ENCODE measurements at places on chromosomes 2 and 18.

DNA sequence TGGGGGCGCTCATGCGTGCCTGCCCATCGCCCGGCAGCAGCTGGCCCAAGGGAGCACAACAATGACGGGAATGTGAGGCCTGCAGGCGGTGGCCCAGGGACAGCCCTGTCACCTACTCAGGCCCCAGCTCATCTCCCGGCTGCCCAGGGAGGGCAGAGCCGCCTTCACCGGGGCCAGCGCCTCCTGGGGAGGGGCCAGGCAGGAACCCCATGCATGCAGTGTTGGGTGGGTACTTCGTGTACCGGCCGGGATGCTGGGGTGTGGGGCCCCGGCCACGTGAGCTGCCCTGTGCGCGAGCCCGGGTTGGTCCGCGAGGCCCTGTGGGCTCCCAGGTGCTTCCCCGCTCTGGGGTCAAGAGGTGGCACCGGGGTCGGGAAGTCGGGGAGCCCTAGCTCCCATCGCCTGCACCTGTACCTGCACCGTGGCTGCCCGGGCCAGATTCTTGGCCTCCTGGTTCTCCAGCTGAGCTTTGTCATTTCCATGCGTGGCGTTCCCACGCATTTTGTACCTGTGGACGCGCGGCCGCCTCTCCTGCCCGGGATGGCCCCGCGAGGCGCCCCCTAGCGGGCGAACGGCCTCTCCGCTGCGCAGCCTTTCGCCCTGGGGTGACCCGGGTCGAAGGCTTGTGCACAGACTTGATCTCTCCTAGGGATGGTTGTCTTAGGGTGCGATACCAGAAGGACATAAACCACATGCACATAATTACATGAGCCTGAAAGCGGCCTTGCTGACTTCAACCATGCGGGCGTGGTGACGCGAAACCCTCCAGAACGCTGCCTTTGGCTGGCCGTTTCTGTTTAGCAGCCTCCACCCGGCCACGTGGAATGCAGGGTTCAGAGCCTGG, 950 bp downstream of the KLHL30 start:
- no peaks in the 10 kb centered on the region for H3K27me3 ChIP-seq
- no peaks in the 10 kb centered on the region for H3K36me3 ChIP-seq
- H3K27ac ChIP-seq, result no peak overlapping the region
- H3K4me1 ChIP-seq, result peaks cover 11% of the 10 kb centered on the region
- H3K4me3 ChIP-seq, result no peak overlapping the region

- H3K27ac ChIP-seq, result no peak overlapping the region
- H3K27me3 ChIP-seq, result no peaks in the 10 kb centered on the region
- DNase-seq, result no peak
- no peaks in the 10 kb centered on the region for H3K36me3 ChIP-seq
- no peak overlapping the region for H3K4me3 ChIP-seq
Observed at GRCh38 chr2:121489284-121489683, 41.4 kb upstream of the RNU4ATAC start.

DNA sequence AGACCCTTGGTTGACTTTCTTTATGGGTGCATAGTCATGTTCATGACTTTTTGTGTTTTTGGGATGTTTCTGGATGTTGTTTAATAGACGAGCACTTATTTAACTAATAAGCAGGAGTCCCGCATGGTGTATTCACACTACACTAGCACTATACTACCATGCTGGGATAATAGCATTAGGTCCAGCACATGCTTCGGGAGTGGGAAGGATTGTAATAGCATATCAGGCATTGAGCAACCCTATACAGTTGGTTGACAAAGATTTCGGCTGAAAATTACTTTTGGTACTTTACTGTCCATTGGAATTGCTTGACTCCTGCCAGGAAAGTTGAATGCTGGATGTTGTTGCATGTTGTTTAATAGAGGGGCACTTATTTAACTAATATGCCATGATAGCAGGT, 2.8 kb downstream of the SH3RF3 start:
- no peaks in the 10 kb centered on the region for H3K36me3 ChIP-seq
- no peak overlapping the region for H3K27ac ChIP-seq
- peaks cover 11% of the 10 kb centered on the region for H3K27me3 ChIP-seq
- no peak overlapping the region for H3K4me3 ChIP-seq

GRCh38 chr18:48942554-48943261, 8.1 kb downstream of the SMAD7 start:
- H3K4me3 ChIP-seq, result no peak overlapping the region
- H3K27ac ChIP-seq, result no peak overlapping the region
- peaks cover 98% of the 10 kb centered on the region for H3K4me1 ChIP-seq
- peaks cover 38% of the 10 kb centered on the region for H3K36me3 ChIP-seq
- DNase-seq, result no peak

DNA sequence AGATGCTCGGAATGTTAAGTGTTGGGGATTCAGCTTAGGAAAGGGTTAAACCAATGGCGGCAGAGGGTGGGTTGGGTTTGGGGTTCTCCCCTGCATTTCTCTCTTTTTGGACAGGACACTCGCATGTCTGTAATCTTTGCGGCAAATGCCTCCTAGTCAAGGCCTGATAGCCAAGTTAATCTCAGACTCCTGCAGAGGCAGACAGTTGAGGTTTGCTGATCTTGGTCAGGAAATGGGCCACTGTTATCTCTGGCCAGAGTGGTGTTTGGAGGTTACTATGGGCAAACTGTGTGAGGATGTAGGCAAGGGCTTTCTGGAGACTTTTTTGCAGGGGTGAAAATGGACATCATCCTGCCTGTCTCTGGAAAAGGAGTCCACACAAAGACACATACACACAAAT, 188.8 kb downstream of the SETBP1 start:
- no peaks in the 10 kb centered on the region for H3K27me3 ChIP-seq
- H3K4me1 ChIP-seq, result no peaks in the 10 kb centered on the region
- no peak for DNase-seq
- no peak overlapping the region for H3K4me3 ChIP-seq
- no peaks in the 10 kb centered on the region for H3K36me3 ChIP-seq

GRCh38 chr18:731185-731584, 18.8 kb upstream of the ENOSF1 start:
- no peak overlapping the region for H3K4me3 ChIP-seq
- no peak for DNase-seq
- no peak overlapping the region for H3K27ac ChIP-seq
- H3K4me1 ChIP-seq, result no peaks in the 10 kb centered on the region

GRCh38 chr2:192029089-192029488, 165.6 kb downstream of the TMEFF2 start:
- H3K27me3 ChIP-seq, result no peaks in the 10 kb centered on the region
- H3K27ac ChIP-seq, result no peak overlapping the region
- no peak overlapping the region for H3K4me3 ChIP-seq
- no peaks in the 10 kb centered on the region for H3K36me3 ChIP-seq

DNA sequence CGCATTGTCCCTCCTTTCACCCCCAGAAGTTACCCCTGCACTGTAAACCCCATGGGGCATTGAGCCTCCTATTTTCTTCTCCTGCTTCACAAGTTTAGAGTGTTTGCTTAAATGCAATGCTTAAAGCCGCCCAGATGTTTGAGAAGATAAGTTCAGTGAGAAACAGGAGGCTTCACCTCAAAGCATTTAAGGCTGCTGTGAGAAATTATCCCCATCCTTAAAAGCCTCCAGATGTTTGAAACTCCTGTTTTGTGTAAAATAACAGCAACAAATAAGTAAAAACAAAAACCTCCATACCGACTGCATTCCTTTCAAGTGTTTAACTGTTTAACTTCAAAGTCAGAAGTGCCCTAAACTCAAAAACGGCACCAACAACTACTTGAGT, 81.8 kb downstream of the RTP5 start:
- no peaks in the 10 kb centered on the region for H3K27me3 ChIP-seq
- no peak overlapping the region for H3K4me3 ChIP-seq
- no peak for DNase-seq
- no peak overlapping the region for H3K27ac ChIP-seq
- no peaks in the 10 kb centered on the region for H3K36me3 ChIP-seq

DNA sequence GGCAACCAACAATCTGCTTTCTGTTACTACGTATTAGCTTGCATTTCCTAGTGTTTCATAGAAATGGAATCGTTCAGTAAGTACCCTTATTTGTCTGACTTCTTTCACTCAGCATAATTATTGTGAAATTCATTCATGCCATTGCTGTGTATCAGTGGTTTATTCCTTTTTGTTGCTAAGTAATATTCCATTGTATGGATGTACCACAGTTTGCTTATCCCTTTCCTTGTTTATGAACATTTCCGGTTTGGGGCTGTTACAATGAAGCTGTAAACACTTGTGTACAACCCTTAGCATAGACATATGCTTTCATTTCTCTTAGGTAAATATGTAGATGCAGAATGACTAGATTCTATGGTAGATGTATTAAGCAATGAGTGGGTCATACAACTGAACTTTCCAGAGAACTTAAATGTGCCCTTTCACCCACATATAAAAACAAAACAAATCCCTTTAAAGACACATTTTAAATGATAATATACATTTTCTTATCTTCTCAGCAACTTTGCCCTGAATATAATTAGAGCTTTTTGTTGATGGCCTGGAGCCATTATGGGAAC, 21.9 kb downstream of the FER1L5 start:
- no peaks in the 10 kb centered on the region for H3K4me1 ChIP-seq
- H3K36me3 ChIP-seq, result no peaks in the 10 kb centered on the region
- no peaks in the 10 kb centered on the region for H3K27me3 ChIP-seq
- H3K27ac ChIP-seq, result no peak overlapping the region

DNA sequence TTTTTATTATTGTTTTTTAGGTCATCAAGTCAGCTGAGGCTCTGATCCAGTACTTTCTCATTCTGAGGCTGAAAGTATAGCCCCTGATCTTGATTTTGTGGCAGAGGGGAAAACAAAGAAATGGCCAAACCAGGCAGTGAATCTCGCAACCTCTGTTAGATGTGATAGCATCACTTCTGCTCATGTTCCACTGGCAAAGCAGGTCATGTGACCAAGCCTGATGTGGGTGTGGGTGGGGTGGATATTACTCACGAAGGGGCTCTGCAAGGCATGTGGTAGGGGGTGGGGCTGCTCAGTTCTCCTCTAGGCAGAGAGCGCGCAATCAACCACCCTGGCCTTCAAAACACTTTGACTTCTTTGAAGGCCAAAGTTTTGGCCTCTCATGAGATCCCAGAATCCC, 254.2 kb downstream of the MYCN start:
- H3K27ac ChIP-seq, result no peak overlapping the region
- no peaks in the 10 kb centered on the region for H3K4me1 ChIP-seq
- no peaks in the 10 kb centered on the region for H3K27me3 ChIP-seq
- no peak overlapping the region for H3K4me3 ChIP-seq
- no peak for DNase-seq

DNA sequence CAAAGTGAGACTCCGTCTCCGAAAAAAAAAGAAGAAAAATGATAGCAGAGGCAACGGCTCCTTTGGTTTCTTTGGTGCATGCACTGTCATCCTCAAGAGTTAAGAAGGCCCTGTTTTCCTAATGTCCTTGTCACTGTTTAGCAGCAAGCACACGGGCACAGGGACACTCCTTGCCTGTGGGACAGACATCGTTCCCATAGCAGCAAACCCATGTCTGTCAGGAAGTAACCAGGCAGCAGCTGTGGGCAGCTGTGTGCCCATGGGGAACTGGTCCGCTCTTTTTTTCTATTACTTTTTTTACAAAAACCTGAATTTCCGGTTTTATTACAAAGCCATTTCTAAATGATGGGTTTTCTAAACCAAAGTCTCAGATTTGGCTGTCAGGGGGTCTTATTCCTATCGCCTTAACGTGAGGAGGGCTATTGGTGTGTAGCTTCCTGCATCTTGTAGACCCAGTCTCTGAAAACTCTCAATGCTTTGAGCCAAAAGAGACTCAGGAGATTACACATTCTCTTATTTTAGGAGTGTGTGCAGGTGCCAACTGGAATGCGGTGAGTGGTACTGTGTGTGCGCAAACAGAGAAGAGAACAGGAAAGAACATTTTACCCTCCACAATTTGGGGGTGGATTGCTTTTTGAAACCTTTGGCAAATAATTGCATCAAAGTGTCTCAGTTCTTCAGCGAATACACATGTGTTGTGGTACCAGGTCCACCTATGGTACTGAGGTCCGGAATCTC, 109.6 kb downstream of the COLEC12 start:
- H3K36me3 ChIP-seq, result no peaks in the 10 kb centered on the region
- no peak overlapping the region for H3K4me3 ChIP-seq
- DNase-seq, result no peak
- no peaks in the 10 kb centered on the region for H3K4me1 ChIP-seq
- peaks cover 5% of the 10 kb centered on the region for H3K27me3 ChIP-seq
- H3K27ac ChIP-seq, result no peak overlapping the region

Measured in CD4-positive, alpha-beta T cell (primary cell).